B cell (primary cell): ENCODE measurements at places on chromosomes 7 and 10.

GRCh38 chr10:79310911-79311573, 36.2 kb upstream of the PPIF start:
- DNase-seq = no peak

DNA sequence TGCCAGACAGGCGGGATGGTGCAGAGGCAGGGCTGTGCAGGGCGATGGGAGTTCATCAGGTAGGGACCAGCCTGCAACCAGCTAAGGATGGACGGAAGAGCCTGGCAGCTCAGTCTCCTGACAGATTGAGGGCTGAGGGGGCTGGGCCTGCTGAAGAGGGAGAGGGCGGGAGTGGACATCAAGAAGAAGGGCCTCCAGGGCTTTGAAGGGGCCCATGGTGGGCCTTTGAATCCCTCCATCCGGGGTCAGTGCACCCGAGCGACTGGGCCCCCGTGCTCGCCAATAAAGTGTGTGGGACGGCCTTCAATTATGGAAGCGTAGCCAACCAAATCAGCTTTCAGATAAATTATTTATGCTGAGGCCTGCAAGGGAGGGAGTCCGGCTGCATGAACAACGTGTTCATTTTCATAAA, 431.2 kb downstream of the RPS24 start:
- DNase-seq = no peak

- DNase-seq = no peak
These were observed 168.6 kb upstream of the RHEB start for GRCh38 chr7:151688236-151688780.

DNA sequence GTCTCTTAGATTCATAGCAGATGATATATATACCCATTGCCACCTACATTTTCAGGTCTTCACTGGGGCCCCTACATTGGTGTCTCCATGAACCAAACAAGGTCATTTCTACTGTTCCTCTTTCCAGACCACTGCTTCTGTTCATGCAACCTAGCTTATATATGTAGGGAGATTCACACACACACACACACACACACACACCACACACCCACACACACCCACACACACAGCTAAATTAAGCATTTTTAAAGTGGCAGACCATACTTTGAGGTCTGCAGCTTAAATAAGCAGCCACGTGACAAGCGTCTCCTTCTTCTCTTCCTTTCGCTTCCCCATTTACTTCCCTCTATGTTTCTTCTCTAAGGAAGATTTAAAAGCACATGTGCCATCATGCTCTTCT, 70.0 kb upstream of the CC2D2B start:
- peak; percentile 86 for DNase-seq

GRCh38 chr10:49363309-49364031, 32.4 kb downstream of the DRGX start:
- DNase-seq = no peak

GRCh38 chr10:85235258-85235657, 906.9 kb downstream of the CCSER2 start:
- no peak for DNase-seq

- no peak for DNase-seq
These were observed 99.6 kb upstream of the CCNY start for GRCh38 chr10:35236739-35237138.

GRCh38 chr7:71488308-71488707, 356.4 kb downstream of the GALNT17 start:
- no peak for DNase-seq

GRCh38 chr7:113247198-113247597, 128.8 kb upstream of the SMIM30 start:
- DNase-seq = no peak

DNA sequence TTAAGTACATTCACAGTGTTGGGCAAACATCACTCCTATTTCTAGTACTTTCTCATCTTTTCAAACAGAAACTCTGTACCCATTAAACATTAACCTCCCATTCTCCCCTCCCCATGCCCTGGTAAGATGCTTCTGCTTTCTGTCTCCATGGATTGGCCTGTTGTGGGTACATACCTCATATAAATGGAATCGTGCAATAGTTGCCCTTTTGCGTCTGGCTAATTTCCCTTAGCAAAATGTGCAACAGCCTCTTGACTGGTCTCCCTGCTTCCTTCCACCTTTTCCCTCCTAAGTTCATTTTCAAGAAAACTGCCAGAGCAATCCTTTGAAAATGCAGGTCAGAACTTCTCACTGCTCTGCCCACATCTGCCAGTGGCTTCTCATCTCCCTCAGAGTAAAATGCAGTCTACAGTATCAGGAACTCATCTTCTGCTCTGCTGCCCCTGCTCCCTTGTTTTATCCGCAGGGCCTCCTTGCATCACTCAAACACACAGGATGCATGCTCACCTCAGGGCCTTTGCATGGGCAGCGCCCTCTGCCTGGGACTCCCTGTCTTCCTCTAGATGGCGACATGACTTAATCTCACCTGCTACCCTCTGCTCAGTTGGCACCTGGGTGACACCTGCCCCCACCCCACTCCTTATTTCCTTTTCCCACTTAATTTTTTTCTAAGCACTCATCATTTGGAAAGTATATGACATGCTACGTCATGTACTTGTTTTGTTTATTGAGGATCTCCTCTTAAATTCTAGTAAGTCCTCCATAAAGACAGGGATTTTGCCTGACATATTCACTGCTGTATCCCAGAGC, 44.3 kb upstream of the ECHDC3 start:
- no peak for DNase-seq

GRCh38 chr10:29619241-29619669, 15.5 kb downstream of the SVIL start:
- no peak for DNase-seq

GRCh38 chr10:132281915-132282666, 25.7 kb downstream of the STK32C start:
- no peak for DNase-seq

- DNase-seq = no peak
These were observed 384.6 kb downstream of the GATA3 start for GRCh38 chr10:8439040-8439439.

GRCh38 chr7:95840953-95841950, 68.9 kb downstream of the DYNC1I1 start:
- no peak for DNase-seq

- no peak for DNase-seq
These were observed 54.2 kb downstream of the DOCK1 start for GRCh38 chr10:126959431-126959830.

GRCh38 chr7:97021747-97022490, 2.7 kb downstream of the DLX5 start:
- no peak for DNase-seq

DNA sequence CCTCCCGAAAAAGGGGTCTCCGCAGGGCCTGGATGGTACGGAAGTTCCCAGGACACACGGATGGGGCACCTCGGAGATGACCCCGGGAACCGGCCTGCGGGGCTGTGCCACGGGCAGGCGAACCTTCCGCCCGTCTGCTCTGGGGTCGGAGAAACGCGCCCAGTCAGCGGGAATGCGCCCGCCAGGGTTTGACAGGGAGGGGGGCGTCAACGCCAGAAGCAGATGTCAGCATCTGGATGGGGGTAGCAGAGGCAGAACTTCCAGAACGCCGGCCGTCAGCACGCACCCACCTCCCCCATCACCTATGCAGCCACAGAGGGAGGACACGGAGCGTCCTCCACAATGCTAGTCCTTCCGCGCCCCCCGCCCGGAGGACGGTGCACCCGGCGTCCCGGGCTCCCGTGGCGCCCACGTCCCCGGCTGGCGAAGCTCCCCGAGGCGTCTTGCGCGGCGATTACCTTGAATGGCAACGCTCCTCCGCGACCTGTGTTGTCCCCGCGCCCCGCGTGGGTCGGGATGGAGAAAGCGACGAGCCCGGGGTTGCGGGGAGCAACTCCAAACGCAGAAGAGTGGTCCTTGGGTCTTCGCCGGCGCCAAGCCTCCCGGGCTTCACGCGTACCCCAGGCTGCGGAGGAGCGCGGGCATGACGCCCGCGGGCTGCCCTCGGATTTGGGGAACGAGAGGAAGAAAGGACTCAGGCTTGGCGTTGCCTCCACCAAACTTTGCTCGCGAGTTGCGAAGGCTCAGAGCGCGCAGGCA, 561 bp downstream of the FGFR2 start:
- no peak for DNase-seq

DNA sequence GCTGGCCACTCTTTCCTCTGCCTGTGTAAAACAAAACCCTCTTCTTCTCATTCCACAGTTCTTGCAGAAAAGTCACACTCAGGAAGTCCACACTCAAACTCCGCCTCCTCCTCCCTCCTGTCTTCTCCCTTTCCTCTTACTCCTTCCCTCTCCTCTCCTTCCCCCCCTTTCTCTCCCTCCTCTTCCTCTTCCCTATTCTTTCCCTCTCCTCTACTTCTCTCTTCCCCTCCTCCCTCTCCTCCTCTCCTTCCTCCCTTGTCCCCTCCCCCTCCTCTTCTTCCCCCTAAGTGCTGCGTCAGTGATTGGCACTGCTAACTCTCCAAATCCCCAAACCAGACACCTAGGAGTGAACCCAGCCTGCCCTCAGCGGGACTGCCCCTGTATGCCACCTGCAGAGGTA, 67.0 kb downstream of the ZNF467 start:
- no peak for DNase-seq

DNA sequence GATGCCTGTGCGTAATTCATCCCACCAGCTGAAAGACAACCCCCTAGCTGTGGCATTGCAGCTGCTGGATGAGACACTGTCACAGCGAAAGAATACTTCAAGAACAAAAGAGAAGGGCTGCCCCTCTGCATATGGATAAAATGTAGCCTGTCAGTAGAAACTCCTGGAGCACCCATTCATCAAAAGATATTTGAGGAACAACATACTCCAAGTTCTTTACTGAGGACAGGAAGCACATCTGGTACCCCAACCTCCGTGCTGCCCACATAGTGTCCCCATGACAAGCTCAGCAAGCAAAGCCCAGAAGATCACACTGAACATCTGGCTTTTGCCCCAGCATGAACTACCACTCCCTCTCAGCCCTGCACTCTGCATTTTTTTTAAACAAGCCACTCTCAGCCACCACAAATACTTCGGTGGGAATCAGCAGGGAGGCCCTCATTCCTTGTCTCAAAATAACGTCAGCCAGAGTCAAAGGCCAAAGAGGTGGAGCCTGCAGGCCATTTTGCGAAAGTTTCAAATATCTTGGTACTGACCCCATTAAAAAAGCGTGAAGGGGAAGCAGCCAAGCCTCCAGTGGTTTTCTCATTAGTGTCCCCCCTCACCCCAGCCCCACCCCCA, 1.7 kb downstream of the CREB3L2 start:
- DNase-seq = no peak

GRCh38 chr10:12465385-12466136, 116.2 kb downstream of the CAMK1D start:
- no peak for DNase-seq

GRCh38 chr10:118952493-118953295, 76.8 kb upstream of the NANOS1 start:
- no peak for DNase-seq

GRCh38 chr7:87874066-87874465, 2.1 kb downstream of the SLC25A40 start:
- DNase-seq = peak; percentile 37

GRCh38 chr10:92042541-92042940, 119.0 kb downstream of the BTAF1 start:
- DNase-seq = no peak

DNA sequence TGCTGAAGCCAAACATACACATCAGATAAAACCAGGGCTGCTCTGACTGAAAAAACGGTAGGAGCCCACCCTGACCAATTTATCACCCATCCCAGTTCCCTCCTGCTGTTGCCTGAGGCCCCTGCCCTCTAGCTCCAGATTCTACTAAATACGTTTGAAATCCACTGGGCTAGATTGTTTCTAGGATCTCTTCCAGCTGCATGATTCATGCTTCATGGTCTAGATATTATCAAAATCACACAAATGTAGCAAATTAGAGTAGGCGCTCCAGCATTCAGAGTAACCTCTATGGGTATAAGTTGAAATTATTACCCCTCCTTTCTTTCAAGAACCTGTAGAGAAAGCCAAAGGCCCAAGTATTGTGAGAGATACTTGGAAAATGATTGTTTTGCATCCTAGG, 151.2 kb upstream of the FAM13C start:
- DNase-seq = no peak

DNA sequence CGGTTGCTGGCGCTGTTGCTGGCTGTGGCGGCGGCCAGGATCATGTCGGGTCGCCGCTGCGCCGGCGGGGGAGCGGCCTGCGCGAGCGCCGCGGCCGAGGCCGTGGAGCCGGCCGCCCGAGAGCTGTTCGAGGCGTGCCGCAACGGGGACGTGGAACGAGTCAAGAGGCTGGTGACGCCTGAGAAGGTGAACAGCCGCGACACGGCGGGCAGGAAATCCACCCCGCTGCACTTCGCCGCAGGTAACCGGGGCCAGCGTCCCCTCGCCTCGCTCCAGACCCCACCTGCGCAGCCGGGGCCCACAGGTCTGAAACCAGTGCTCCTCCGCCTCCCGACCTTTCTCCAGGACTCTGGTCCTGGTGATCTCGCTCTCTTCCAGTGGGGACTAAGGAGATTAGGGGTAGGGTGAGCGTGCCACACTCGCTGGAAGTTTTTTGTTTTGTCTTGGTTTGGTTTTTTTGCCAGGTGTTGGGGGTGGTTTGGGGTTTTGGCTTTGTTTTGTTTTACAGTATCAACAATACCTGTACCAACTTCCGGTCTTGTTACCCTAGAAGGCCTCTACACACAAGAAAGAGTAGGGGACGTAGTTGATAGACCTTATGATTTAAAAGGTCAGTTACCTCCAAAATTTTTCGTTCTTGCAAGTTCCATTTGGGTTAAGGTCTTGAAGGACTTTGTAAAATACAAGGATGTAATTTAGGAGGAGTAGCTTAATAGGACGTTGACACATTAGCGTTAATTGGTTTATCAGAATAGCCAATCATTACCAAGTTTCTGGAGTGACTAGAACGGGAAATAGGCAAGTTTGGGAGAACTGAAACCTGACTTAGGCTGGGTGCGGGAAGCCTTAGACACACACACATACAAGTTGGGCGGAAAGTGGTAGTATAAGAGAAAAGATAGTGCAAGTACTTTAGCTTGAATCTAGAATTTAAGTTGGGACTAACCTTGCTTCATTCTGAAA, 704 bp downstream of the TNKS2 start:
- DNase-seq = peak; percentile 70

- DNase-seq = no peak
These were observed 1.5 kb downstream of the PMS2 start for GRCh38 chr7:6007386-6007785.

- DNase-seq = no peak
These were observed 107.0 kb upstream of the AKR1E2 start for GRCh38 chr10:4719036-4719435.

DNA sequence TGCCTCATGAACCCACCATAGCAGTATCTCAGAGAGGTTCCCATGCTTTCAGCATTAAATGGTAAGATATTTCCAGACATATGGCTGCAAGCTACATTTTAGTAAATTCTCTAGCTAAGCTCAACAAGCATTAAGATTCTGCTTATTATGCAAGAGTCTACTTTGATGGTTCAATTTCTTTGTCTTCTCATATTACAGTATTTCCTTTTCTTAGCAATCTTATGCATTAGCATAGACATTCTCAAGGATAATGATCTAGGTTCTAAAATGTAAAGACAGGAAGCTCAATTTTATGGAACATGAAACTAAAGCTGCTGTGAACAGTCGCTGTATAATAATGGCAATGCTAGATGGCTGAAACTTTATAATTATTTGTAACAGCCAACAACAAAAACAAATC, 39.2 kb downstream of the MEOX2 start:
- DNase-seq = no peak

- no peak for DNase-seq
These were observed 3.3 kb downstream of the INSYN2A start for GRCh38 chr10:127193125-127193524.

GRCh38 chr7:40213856-40214255, 79.1 kb downstream of the SUGCT start:
- DNase-seq = no peak
